Left kidney (tissue), 8 donors: ENCODE measurements at places on chromosomes 3 and 15.

DNA sequence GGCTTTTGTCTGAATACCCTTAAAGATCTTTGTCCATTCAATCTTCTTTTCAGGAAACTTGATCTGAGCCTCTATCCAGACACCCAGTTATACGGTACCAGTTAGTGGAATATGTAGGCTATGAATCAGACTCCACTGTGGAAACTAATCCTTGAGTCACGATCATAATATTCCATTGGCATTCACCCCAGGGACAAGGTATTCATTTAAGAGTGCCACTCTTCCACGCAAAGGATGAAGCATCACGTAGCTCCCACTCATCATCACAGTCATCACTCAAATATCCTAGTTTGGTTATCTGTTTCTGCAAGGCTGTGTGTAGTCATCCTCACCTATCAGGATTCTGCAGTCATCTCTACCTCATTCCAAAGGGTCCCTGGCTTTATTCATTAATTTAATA lies 85.6 kb downstream of the NEDD4 start:
- DNase-seq = no peak

DNA sequence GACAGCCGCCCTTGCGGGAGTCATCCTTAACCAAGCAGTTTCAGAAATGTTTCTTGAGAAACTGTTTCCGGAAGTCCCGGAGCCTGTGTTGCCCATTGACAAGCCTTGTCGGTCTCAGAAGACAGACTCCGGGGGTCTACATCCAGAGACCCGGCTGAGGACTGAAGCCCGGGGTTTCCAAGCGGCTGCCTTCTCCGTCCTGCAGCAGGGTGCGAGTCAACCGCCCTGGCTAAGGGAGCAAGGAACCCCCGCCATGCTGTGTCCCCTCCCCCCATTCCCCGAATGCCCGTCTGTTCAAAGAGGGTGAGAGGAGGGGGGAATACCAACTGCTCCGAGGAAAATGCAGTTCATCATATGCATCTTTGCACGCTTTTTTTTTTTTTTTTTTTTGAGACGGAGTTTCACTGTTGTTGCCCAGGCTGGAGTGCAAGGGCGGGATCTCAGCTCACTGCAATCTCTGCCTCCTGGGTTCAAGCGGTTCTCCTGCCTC lies 61.6 kb downstream of the ATP1B3 start:
- no peak for DNase-seq

DNA sequence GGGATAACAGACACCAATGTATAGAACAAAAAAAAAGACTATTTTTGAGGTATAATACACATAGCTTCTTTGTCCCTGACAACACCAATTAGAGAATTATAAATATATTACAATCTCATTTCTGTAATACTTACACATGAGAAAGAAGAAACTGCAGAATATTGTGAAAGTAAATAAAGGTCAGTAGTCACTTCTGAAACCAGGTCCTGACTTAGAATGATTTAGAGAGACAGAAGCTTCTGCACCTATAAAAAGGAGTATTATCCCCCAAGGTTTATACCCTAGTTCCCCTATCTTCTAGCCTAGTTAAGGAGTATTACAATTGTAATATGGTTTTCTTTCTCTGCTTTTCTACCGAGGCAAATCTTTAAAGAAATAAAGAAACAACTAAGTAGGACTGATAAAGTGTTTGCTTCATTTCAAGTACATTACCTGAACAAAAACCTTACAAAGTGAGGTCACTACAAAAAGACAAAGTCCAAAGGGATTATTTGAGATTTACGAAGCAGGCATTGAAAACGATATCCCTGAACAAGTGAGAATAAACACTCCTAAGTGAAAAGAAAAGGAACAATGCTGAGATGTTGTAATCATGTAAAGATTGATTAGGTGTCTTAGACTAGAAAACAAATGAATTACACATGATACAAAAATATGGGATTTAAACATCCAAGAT lies 103.0 kb downstream of the GBE1 start:
- no peak for DNase-seq

DNA sequence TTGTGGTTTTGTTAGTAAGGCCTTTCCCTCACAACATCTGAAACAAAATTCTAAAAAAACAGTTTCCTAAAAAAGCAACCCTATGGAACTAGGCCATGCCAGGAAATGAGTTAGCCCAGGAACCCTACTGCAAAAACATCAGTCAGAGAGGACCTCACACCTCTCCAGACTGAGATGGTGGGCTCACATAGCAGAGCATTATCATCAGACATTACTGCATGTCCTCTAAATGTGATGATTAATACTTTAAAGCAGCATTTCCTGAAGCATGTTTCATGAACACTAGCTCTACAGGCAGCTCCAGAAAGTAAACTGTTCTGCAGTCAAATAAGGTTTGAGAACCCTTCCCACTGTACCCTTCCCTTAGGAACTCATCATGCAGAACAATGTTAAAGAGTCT lies 232.3 kb upstream of the MRPL3 start:
- DNase-seq = no peak
